Jurkat, Clone E6-1 (cell line): ENCODE measurements at places on chromosomes 12 and 14.

DNA sequence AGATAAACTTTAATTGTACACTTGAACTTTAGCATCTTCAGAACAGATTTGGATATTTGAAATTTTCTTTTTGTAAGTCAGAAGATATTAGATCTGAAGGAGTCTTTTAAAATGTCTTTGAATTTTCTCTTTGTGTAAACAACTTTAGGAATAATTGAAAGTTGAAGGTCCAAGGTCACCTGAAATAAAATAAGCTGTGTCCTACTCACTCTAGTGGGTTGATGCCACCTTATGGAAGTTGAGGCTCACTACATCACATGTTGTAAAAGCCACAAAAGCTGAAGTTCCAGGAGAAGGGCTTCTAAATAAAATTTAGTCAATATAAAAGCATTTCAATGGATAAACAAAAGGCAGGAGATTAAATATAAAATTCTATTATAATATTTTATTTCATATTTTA lies 122.0 kb upstream of the ATXN7L3B start:
- DNase-seq, result peak; percentile 16

DNA sequence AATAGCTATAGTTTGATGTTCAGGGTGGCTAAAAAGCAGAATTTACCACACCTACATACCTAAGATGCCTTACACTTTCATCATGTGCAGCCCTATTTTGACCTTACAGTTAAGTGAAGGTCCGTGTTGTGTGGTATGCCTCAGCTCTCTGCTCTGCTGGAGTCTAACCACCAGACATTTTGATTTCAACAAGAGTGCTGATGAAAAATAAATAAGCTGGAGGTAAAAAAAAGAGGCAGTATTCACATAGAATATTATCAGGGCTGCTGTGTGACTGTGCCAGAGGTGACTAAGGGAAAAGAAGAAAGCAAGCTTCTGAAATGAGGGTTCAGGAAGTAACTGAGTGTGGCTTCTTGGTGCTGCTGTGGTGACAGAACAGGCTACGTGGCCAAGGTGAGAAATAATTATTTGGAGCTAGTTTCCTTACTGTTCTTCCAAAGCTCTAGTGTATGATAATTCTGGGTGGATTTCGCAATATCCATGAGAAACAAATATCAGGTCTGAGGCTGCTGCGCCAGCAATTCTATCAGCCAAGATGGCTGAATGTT lies 188.8 kb downstream of the STXBP6 start:
- no peak for DNase-seq

GRCh38 chr12:82898441-82898840 lies 211.7 kb downstream of the TMTC2 start:
- DNase-seq, result no peak

GRCh38 chr12:117671734-117672133 lies 297.1 kb downstream of the KSR2 start:
- DNase-seq, result peak; percentile 19

- DNase-seq, result peak; percentile 79
Observed at GRCh38 chr14:77094672-77095284, 3.3 kb upstream of the CIPC start.

GRCh38 chr14:42173206-42173605 lies 566.5 kb downstream of the LRFN5 start:
- no peak for DNase-seq

DNA sequence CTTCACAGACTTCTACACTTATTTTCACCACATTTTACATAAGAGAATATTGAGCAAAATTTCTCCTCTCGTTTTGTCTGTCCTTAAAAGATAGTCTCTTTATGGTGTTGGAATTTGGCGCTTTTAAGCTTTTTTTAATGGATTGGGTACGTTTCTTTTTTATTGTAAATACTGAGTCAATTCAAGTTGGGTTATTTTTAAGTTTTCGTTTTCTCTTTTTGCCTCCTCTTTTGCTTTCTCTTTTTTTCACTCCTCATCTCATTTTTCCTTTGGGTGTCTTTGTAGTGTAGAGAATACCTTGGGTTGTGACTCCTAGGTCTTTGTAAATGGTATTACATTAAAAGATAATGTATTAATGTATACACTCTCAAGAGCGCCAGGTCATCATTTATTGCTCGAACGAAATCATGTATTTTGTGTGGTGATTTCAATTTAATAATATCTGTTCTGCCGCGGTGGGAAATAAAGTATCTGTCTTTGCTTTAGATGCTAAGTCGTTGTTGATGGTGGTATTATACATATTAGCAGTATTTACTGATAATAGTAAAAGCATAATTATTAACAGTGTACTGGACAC lies 845 bp downstream of the TMX1 start:
- DNase-seq, result no peak

- DNase-seq, result no peak
Observed at GRCh38 chr12:5232291-5232690, 188.6 kb downstream of the KCNA5 start.

DNA sequence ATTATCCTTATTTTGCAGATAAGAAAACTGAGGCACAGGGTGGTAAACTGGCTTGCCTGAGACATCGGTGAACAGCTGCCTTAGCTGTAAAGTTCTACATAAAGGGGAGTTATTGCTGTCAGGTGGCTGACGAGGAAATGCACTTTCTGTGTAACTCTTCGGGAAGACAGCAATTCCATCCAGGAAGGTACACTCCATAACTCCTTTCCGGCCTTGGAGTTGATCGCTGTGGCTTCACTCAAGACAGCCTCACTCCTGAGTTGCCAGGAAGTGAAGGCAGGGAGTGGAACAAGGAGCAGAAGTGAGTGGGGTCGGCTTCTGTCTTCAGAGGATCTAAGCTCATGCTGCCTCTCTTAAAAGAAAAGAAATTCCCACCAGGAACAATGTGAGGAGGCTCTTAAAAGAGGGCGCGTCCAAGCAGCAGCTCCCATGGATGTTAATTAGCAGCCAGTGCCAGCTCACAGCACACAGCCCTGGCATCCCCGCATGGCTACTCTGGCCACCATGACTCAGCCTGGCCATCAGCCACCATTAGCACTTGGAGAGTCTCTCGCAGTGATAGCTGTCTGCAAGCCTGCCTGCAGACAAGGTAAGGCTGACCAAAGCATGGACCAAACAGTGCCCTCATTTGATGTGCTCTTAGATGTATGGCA lies 60.3 kb downstream of the NUAK1 start:
- no peak for DNase-seq

DNA sequence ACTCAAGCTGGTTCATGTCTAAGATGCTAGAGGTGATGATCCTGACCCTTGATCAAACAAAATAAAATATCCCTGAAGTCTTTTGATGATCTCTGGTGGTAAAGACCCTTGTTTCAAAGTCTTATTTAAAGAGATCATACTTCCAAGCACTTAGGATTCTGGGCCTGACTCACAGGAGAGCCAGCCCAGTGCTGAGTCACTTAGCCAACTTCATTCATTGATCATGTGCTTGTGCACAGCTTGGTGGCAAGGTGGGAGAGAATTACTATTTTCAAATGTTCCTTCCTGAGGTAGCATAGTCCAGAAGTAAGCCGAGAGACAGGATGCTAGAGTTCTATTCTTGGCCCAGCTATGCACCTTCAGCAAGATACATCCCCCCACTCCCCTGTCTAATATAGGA lies 40.6 kb downstream of the SCN8A start:
- no peak for DNase-seq

- no peak for DNase-seq
Observed at GRCh38 chr12:52060498-52061177, 9.1 kb upstream of the ATG101 start.

DNA sequence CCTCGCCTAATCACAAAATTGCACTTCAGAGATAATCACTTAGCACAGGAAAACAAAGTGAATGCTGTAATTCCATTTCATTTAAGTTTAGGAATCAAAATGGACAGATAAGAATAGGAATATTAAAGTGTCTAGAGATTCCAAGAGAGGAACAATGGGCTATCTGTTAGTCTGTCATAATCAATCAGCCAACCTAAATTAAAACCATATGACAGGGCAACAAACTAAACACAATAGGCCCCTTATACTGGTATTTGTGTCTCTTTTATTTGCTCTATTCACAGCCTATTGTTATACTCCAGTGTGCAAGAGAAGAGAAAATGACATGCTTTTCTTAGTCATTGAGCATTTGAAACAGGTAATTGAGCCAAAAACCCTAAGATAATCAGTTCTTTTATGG lies 259.4 kb downstream of the PRKD1 start:
- DNase-seq, result no peak

GRCh38 chr12:94534774-94535509 lies 75.3 kb upstream of the CEP83 start:
- no peak for DNase-seq

- no peak for DNase-seq
Observed at GRCh38 chr12:131677699-131678098, 33.2 kb upstream of the SFSWAP start.

DNA sequence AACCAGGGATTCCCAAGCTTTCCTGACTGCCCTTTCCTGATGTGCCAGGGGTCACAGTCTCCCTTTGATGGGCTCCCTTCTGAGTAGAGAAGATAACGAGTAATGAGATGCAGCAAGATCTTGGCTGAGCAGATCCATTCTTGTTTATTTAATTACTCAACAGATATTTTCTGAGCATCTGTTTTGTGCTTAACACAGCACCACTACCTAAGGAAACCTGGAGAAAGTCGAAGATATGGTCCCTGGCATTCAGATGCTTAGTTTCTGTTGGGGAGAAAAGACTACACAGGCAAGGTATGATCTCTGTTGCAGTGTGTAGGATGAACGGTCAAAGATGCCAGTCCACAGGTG lies 3.9 kb downstream of the AJUBA start:
- DNase-seq, result no peak

GRCh38 chr14:88075269-88075981 lies 70.5 kb downstream of the GPR65 start:
- no peak for DNase-seq

DNA sequence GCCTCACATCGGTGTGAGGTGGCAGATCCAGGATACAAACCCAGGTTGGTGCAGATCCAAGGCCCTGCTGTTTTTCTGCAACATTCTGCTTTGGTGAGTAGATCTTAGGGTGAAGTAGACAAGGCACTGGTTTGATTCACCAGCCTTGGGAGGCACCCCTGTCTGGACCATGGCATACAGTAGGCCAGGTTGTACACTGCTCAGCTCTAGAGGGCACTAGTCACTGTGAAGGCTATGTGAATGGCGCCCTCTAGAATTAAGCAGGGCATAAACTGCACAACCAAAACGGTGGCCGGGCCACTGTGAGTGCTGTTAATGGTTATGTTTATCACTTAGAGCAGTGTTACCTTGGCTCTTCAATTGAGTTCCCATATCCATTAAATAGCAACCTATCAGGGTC lies 280.6 kb upstream of the PWP1 start:
- DNase-seq, result peak; percentile 39

- no peak for DNase-seq
Observed at GRCh38 chr12:31342286-31342685, 16.3 kb upstream of the SINHCAF start.

- no peak for DNase-seq
Observed at GRCh38 chr12:41364211-41364610, 176.1 kb downstream of the PDZRN4 start.

DNA sequence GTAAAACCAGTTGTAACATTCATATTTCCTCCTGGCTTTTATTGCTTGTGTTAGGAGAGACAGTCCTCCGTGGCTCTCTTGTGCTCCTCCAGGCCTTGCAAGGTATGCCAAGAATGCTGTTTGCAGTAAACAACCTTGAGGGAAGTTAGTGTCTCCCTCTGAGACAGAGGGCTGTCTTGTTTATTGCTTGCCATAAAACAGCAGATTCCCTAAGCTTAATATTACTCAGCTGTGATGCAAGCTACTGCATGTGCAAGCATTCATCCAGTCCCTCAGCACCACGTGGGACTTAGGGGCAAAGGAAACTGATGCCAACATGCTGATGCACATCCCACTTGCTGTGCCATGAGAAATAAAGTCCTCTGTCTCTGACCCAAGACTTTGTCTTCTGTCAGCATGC lies 6.6 kb downstream of the POMT2 start:
- no peak for DNase-seq

GRCh38 chr14:48792376-48793024 lies 793.7 kb downstream of the RPS29 start:
- no peak for DNase-seq

- DNase-seq, result no peak
Observed at GRCh38 chr12:70812136-70812535, 108.4 kb downstream of the PTPRR start.

DNA sequence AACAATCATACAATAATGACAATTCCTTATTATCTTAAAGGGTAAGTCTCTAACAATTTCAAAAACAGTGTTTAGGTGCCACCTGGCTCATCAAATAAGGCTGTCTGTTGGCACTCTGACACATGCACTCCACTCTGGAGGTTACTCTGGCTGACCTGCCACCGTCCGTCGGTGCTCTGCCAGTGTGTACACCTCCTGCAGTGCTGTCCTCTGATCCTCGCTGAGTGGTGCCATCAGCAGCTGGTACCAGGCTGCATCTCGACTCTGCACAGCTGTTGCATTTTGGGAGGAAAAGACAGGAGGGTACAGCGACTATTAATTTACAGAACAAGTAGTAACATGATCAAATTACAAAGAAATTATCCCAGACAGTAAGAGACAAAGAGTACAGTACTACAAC lies 63.9 kb downstream of the IPO8 start:
- no peak for DNase-seq

GRCh38 chr12:50619610-50619958 lies 114.8 kb downstream of the DIP2B start:
- no peak for DNase-seq

DNA sequence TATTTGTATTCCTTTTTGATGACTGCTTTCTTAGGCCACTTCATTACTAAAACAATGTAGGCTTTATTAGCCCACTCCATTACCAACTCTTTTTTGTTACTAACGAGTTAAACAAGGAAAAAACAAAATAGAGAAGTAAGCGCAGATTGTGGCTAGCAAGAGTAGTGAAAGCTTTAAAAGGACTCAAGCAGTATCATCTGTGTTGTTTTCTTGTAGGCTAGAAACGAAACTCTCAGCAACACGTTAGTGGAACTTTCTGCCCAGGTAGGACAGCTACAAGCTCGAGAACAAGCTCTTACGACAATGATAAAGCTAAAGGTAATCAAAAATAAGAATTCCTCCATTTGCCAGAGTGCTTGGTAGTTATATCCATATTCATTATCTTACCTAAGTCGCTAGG lies 11.1 kb downstream of the CCDC62 start:
- no peak for DNase-seq

DNA sequence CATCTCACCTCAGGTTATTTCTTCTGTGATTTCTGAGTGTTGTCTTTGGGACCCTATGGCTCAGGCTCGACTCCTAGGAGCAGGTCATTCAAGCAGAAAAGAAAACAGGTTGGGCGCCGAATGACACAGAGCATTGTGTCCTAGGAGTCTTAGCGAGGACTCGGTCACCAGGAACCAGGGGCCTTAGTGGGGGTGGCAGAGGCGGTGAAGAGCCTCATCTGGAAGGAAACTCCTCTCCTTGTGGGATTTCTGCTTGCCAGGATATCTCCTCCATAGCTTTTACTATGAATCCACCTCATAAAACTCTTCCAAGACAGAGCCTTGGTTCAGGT lies 630 bp downstream of the PLEKHH1 start:
- no peak for DNase-seq

GRCh38 chr12:105522166-105522825 lies 191.8 kb downstream of the C12orf75 start:
- no peak for DNase-seq

GRCh38 chr12:10361622-10362021 lies 28.2 kb downstream of the KLRK1 start:
- no peak for DNase-seq

GRCh38 chr14:21913759-21914158 lies 240.1 kb upstream of the OR4E1 start:
- DNase-seq, result peak; percentile 91
